Ascending aorta (tissue), 2 donors: ENCODE measurements at places on chromosomes 3 and 15.

GRCh38 chr3:30644615-30645014 is 38.2 kb downstream of the TGFBR2 start:
- no peak overlapping the region for H3K4me3 ChIP-seq
- H3K27ac ChIP-seq: peak overlapping the region; percentile 67
- H3K4me1 ChIP-seq: peaks cover 41% of the 10 kb centered on the region
- no peaks in the 10 kb centered on the region for H3K27me3 ChIP-seq
- DNase-seq: no peak

DNA sequence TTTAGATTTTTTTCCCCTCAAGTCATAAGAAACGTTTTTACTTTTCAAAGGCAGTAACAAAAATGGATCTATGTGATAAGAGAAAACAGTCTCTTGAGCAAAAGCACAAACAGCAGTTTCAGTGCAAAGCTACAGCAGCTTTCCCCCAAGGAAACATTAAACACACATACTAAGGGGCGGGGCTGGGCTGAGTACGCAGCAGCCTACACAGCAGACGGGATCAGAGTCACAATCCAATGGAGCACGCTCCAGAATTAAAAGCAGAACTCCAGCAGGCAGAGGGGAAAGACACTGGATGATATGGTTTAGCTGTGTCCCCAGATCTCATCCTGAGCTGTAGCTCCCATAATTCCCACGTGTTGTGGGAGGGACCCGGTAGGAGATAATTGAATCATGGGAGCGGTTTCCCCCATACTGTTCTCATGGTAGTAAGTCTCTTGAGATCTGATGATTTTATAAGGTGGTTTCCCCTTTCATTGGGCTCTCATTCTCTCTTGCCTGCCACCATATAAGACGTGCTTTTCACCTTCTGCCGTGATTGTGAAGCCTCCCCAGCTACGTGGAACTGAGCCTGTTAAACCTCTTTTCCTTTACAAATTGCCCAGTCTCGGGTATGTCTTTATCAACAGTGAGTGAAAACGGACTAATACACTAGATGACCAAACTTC is 116.2 kb upstream of the SLCO3A1 start:
- no peak for DNase-seq
- H3K4me3 ChIP-seq: no peak overlapping the region
- H3K4me1 ChIP-seq: no peaks in the 10 kb centered on the region
- no peak overlapping the region for H3K27ac ChIP-seq
- no peaks in the 10 kb centered on the region for H3K36me3 ChIP-seq
- no peaks in the 10 kb centered on the region for H3K27me3 ChIP-seq

GRCh38 chr3:58544541-58544940 is 7.6 kb upstream of the ACOX2 start:
- no peaks in the 10 kb centered on the region for H3K4me1 ChIP-seq
- H3K36me3 ChIP-seq: no peaks in the 10 kb centered on the region
- no peaks in the 10 kb centered on the region for H3K27me3 ChIP-seq
- H3K27ac ChIP-seq: no peak overlapping the region
- H3K4me3 ChIP-seq: no peak overlapping the region

GRCh38 chr3:155948476-155948875 is 78.0 kb downstream of the GMPS start:
- no peaks in the 10 kb centered on the region for H3K36me3 ChIP-seq
- H3K27me3 ChIP-seq: no peaks in the 10 kb centered on the region
- no peak overlapping the region for H3K4me3 ChIP-seq
- H3K27ac ChIP-seq: no peak overlapping the region
- DNase-seq: no peak

- no peak overlapping the region for H3K4me3 ChIP-seq
- no peak overlapping the region for H3K27ac ChIP-seq
- H3K36me3 ChIP-seq: no peaks in the 10 kb centered on the region
Observed at GRCh38 chr3:18562364-18563154, 137.4 kb upstream of the SATB1 start.

DNA sequence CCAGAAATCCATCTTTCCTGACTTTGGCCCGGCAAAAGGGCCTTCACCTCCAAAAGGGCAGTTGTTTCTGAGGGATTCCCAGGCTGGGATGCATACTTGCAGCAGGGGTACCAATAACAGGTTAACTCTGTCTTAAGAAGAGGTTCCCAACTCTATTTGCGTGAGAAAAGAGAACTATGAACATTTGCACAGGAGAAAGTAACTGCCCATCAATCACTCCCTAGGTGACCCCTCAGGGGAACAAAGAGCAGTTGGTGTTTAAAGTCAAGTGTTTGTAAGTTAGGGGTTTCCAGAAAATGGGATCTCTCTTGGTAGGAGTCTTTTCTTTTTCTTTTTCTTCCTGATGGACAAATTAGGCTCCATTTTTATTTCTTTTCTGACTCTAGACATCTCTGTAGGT is 97.3 kb downstream of the EPHB1 start:
- H3K27me3 ChIP-seq: no peaks in the 10 kb centered on the region
- H3K4me3 ChIP-seq: no peak overlapping the region
- no peak for DNase-seq
- no peaks in the 10 kb centered on the region for H3K4me1 ChIP-seq

GRCh38 chr3:8629151-8630021 is 15.2 kb downstream of the SSUH2 start:
- no peaks in the 10 kb centered on the region for H3K27me3 ChIP-seq
- no peak overlapping the region for H3K4me3 ChIP-seq
- H3K36me3 ChIP-seq: no peaks in the 10 kb centered on the region
- DNase-seq: peak; percentile 38
- H3K27ac ChIP-seq: no peak overlapping the region

DNA sequence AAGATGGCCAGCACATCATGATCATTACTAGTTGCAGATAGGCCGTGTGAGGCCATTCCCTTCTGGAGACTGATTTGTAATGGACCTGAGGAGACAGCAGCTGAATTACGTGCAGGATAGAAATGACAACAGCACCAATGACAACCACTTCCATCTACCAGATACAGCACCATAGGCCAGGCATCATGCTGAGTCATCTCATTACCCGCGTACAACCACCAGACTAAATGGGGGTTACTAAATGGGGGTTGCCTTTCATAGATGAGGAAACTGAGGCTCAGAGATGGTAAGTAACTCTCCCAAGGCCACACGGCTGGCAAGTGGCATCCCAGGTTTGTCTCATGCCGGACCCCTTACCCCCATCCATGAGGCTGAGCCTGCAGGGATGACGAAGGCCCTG is 32.8 kb upstream of the FAM107A start:
- no peaks in the 10 kb centered on the region for H3K4me1 ChIP-seq
- H3K27me3 ChIP-seq: no peaks in the 10 kb centered on the region

- no peak for DNase-seq
- no peak overlapping the region for H3K27ac ChIP-seq
- no peak overlapping the region for H3K4me3 ChIP-seq
- H3K36me3 ChIP-seq: no peaks in the 10 kb centered on the region
Observed at GRCh38 chr15:69643971-69644370, 191.4 kb downstream of the RPLP1 start.

DNA sequence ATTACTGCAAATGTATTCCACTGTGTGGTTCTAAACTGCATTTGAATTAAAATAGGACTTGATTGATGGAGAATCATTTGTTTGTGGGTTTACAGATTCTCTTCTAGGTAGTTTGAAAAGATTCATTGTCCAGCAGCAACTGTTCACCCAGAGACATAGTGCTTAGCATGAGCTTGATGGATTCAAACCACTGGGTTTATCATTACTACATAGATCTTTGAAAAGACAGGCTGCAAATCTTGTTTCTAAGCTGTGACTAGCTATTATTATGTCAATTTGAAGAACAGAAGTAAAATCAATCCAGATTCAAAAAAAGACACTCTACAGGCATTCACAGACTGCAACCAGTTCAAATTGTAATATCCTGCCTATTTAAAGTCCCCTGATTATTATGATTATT is 49.8 kb downstream of the MBNL1 start:
- no peaks in the 10 kb centered on the region for H3K27me3 ChIP-seq
- no peaks in the 10 kb centered on the region for H3K36me3 ChIP-seq
- DNase-seq: no peak
- peak overlapping the region; percentile 78 for H3K27ac ChIP-seq

GRCh38 chr3:63818282-63819150 is 583 bp upstream of the C3orf49 start:
- no peaks in the 10 kb centered on the region for H3K27me3 ChIP-seq
- no peak for DNase-seq
- no peak overlapping the region for H3K27ac ChIP-seq
- H3K4me1 ChIP-seq: no peaks in the 10 kb centered on the region
- H3K4me3 ChIP-seq: no peak overlapping the region

- no peaks in the 10 kb centered on the region for H3K4me1 ChIP-seq
- no peaks in the 10 kb centered on the region for H3K27me3 ChIP-seq
- no peaks in the 10 kb centered on the region for H3K36me3 ChIP-seq
- no peak overlapping the region for H3K4me3 ChIP-seq
- no peak for DNase-seq
- no peak overlapping the region for H3K27ac ChIP-seq
Observed at GRCh38 chr15:65292938-65293518, 2.8 kb upstream of the RNU5A-1 start.

DNA sequence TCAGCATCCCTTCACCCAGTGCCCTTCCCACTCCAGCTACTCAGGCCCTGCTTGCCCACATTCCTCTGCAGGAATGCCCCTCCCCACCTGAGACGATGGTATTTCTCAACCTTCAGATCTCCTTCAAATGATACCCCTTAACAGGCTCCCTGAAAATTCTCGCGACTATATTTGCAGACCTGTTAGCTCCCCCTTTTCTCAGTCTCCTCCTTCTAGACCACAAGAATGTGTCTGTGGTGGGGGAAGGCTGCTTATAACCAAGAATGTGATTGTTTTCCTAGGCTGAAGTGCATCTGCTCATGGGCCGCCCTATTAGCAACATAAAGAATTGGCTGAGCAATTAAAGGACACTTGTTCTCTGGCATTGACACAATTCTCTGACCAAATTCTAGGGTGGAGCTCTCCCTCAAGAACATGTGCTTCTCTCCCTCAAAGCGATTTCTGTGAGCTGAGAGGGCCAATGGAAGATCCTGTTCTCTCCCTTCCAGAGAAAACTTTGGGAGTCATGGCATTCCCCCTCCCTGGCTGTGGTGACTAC is 19.1 kb upstream of the LIMD1 start:
- no peak for DNase-seq
- no peaks in the 10 kb centered on the region for H3K36me3 ChIP-seq
- H3K27me3 ChIP-seq: no peaks in the 10 kb centered on the region
- no peak overlapping the region for H3K27ac ChIP-seq
- H3K4me1 ChIP-seq: no peaks in the 10 kb centered on the region

GRCh38 chr3:172528677-172529076 is 5.4 kb upstream of the TNFSF10 start:
- no peaks in the 10 kb centered on the region for H3K4me1 ChIP-seq
- DNase-seq: no peak
- no peak overlapping the region for H3K27ac ChIP-seq
- no peak overlapping the region for H3K4me3 ChIP-seq

- H3K27ac ChIP-seq: no peak overlapping the region
- no peaks in the 10 kb centered on the region for H3K36me3 ChIP-seq
- no peak for DNase-seq
- H3K27me3 ChIP-seq: no peaks in the 10 kb centered on the region
- no peaks in the 10 kb centered on the region for H3K4me1 ChIP-seq
Observed at GRCh38 chr3:19065027-19065426, 83.3 kb upstream of the KCNH8 start.

- no peaks in the 10 kb centered on the region for H3K27me3 ChIP-seq
- H3K36me3 ChIP-seq: no peaks in the 10 kb centered on the region
- no peak overlapping the region for H3K4me3 ChIP-seq
- no peaks in the 10 kb centered on the region for H3K4me1 ChIP-seq
- H3K27ac ChIP-seq: no peak overlapping the region
Observed at GRCh38 chr15:23484870-23485269, 37.8 kb upstream of the GOLGA6L2 start.

GRCh38 chr3:124532071-124532470 is 198.2 kb upstream of the UMPS start:
- DNase-seq: no peak
- no peaks in the 10 kb centered on the region for H3K4me1 ChIP-seq
- H3K27me3 ChIP-seq: no peaks in the 10 kb centered on the region
- no peaks in the 10 kb centered on the region for H3K36me3 ChIP-seq
- no peak overlapping the region for H3K27ac ChIP-seq

DNA sequence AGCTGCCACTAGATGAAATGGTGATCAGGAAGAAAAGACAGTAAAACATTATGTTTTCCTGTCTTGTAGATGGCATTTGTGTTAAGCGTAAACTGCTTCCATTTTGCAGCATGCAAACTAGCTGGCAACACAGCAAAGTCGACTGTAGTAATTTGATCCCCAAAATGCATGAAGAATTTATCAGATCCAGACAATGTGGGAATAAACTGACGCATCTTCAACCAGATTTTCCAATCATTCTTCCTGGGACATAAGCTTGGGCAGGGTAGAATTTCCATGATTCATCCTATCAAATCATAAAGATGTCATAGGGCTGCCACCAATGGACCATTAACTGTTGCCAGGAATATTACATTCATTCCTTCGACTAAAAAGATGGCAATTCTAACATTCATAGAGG is 260.3 kb downstream of the ERC2 start:
- DNase-seq: no peak
- no peaks in the 10 kb centered on the region for H3K36me3 ChIP-seq
- H3K4me1 ChIP-seq: no peaks in the 10 kb centered on the region
- H3K4me3 ChIP-seq: no peak overlapping the region
- no peaks in the 10 kb centered on the region for H3K27me3 ChIP-seq

DNA sequence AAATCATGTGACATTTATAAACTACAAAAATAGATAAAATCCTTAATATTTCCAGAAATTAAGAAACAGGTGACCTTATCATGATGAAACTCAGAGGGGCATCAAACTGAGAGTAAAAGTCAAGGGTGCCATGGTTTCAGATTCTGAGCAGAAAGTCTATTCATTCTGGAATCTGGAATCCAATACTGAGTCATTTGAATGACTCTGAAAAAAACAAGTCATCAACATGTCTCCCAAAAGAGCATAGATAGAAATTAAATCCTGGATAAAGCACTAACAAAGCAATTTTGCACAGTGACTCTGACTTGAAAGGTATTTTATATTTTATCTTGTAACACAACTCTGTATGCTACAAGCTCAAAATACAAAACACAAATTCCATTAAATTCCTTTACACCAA is 23.4 kb downstream of the STAC start:
- DNase-seq: no peak
- no peak overlapping the region for H3K27ac ChIP-seq
- H3K27me3 ChIP-seq: no peaks in the 10 kb centered on the region
- no peaks in the 10 kb centered on the region for H3K4me1 ChIP-seq
- no peak overlapping the region for H3K4me3 ChIP-seq

DNA sequence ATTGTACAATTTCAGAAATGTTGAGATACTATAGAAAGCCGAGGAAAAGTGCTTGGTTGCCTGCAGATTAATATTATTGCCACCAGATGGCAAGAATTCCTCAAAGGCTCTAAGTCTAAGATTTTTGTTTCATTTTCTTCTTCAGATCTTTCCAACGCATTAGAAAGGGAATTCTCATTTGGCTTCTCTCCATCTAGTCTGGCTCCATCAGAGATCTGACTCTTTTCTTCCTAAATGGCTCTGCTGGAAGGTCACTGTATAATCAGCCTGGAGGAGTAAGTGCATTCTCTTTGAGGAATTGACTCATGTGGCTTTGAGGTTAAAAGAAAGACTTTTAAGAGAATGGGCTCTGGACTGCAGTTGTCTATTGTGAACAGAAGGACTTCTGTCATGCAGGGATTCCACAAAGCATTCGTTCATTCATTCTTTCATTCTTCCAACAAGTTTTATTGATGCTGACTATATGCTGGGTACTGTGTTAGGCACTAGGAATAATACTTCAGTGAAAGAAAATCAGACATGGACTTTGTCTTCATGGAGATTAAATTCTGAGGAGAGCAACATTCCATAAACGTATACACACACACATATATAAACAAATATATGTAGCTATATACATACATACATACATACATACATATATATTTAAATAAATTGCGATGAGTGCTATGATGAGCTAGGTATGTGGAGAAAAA is 55.3 kb downstream of the SLC28A2 start:
- H3K36me3 ChIP-seq: no peaks in the 10 kb centered on the region
- no peaks in the 10 kb centered on the region for H3K27me3 ChIP-seq
- H3K27ac ChIP-seq: no peak overlapping the region
- no peak for DNase-seq
- no peaks in the 10 kb centered on the region for H3K4me1 ChIP-seq
- peak overlapping the region; percentile 48 for H3K4me3 ChIP-seq
